ENCODE measurements at places on chromosomes 1 and 21.

DNA sequence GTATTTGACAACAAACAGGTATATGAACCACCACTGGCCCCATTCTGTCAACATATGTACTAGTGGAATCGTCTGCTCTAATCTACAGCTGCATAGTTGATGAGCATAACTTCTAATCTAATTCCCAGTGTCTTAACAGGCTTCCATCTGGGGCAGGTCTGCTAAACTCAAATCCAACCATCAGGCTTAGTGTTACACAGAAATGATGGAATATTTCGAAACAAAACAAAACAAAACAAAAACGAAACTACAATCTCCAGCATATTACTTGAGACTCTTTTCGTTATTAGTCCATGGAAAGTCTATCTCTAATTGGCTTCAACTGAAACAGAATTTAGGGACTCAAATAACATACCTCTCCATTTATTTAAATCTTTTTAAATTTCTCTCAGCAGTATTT, 37.6 kb downstream of the DIPK1A start:
- no peak for DNase-seq

DNA sequence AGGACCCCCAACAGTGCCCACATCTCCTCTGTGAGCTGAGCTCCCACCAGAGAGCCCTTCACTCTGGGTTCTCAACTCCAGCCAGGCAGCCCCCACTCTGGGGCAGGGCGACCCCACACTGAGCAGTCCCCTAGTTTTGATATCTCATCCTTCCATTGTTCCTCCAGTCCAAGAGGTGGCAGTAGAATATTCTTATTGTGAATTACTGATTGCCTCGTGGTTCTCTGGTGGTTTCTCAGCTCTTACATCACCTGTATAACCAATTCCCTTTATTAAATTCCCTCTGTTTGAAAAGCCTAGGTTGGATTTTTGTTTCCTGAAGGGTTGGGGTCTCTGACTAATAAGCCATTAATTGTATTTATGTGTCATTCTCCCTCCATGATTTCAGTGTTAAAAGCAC, 407.5 kb downstream of the SETD4 start:
- DNase-seq: no peak

DNA sequence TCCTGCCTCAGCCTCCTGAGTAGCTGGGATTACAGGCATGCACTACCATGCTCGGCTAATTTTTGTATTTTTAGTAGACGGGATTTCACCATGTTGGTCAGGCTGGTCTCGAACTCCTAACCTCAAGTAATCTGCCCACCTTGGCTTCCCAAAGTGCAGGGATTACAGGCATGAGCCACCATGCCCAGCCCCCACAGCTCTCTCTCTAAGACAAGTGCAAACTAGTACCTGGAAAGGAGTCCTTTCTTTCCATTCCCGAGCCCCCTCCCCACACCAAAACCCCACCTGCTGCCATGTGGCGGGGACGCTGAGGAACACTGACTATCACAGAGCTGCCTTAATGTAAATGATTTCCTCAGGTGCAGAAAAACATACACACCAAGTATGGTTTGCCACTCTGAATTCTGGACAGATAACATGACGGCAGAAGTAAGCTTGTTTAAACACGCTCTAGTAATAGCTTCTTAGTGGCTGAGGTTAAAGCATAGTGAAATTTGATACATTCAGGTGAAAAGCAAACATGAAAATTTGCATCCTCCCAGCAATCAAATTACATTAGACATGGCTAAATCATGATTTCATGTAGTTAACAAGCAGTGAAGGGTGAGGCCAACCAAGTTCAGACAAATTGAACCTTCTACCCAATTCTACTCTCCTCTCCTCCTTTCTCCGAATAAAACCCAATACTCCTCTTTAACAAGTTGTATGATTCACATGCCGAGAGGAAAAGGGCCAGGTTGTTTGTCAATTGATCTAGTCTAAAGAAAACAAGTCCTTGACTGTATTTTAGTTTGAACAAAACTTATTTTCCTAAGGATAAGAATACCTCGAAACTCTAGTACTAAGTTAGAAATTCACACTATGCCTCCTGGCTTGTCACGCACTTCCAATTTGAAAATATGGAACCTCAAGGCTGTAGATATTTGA, 19.8 kb downstream of the ERRFI1 start:
- no peak for DNase-seq

DNA sequence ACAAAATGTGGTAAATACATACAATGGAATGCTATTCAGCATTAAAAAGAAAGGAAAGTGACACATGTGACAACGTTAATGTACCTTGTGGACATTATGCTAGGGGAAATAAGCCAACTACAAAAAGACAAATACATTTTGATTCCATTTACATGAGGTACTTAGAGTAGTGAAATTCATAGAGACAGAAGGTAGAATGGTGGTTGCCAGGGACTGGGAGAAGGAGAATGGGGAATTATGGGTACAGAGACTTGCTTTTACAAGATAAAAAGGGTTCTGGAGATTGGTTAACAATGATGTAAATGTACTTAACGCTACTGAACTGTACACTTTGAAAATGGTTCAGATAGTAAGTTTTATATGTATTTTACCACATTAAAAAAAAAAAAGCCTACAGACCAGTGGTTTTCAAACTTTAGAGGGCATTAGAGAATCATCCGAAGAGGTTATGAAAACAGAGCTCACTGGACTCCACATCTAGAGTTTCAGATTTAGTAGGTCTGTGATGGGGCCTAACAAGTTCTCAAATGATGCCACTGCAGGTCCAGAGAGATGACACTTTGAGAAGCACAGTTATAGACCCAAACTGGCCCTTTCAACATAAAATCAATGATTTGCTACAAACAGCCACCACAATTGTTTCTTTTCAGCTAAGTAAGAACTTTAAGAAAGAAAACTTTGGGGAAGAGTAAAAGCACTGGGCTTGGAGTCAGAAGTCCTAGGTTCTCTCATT, 9.6 kb upstream of the ADCY10 start:
- DNase-seq: no peak

- DNase-seq: no peak
Observed at GRCh38 chr21:37415939-37416338, 49.4 kb downstream of the DYRK1A start.

- DNase-seq: no peak
Observed at GRCh38 chr1:19661721-19662228, 2.9 kb upstream of the HTR6 start.

DNA sequence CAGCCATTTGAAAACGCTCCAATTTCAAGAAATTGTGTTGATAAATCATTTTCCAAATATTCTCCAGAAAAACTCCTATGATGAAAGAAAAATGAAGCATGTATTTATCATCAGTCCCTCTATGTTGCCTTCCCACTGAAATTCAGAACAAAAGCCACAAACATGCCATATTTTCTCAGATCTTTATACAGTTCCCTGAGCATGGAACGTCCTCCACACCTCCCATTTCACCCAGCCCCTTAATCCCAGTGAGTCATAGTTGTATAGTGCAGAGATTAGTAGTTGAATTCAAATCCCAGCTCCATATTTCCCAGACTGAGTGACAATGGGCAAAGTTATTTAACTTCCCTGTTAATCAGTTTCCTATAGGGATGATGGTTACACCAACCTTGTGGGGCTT, 20.6 kb upstream of the NPL start:
- DNase-seq: no peak

DNA sequence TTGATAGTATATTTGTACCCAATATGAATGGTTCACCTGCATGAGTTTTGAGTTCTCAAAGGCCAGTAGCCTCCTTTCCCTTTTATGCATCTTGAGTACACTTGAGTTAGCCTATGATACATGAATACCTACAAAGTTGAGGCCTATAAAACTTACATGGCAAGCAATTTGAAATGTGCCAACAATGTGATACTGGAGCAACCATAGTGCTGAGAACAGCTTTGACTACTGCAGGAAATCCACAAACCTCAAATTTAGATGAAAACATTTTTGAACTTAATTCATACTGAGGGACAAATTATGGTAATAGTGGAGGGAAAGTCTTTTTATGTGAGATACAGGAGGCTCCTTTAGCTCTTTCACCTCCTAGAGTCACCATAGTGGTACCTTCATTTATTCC, 37.4 kb downstream of the LEPR start:
- no peak for DNase-seq

DNA sequence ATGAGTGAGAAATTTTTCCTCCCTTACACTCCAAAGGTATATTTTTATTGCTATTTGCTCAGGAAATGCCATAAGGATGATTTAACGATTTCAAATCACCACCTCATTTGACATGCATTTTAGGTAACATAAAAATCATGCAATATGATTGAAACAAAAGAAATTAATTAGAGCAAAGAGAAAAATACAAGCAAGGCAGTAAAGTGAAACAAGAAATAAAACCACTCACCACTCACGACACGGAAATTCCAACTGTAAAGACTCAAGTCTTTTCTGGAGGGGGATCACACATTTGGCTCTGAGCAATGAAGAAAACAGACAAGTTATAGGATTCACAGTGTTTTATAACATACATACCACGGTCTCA, 86.8 kb upstream of the ARHGAP29 start:
- no peak for DNase-seq

GRCh38 chr1:32464191-32464715, 619 bp upstream of the ZBTB8B start:
- DNase-seq: no peak

DNA sequence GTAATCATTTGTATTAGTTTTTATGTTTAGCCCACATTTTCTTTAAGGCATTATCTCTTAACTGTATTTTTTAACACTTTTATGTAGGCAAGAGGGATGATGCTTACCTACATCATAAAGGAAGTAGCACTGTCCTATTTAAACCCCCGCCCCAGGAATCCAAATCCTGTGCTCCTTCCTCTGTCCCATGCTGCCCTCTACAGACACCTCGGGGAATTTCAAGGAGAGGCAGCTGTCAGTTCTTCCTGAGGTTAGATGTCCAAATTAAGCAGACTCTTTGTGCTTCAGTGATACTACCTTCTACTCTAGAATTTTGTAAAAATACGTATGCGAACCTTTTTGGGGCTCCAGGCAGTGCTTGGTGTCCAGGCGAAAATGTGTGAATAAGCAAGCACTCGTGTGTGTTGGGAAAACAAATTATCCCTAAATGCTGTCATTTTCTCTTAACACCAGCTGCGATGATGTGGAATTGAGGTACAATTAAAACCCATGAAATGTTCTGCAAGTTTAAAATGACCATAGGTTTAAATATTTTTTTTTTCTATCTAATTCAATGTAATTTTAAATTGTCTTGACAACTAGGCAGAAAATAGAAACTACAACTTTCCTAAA, 19.2 kb downstream of the CRCT1 start:
- no peak for DNase-seq

GRCh38 chr21:37658817-37659458, 257.3 kb downstream of the KCNJ6 start:
- no peak for DNase-seq

DNA sequence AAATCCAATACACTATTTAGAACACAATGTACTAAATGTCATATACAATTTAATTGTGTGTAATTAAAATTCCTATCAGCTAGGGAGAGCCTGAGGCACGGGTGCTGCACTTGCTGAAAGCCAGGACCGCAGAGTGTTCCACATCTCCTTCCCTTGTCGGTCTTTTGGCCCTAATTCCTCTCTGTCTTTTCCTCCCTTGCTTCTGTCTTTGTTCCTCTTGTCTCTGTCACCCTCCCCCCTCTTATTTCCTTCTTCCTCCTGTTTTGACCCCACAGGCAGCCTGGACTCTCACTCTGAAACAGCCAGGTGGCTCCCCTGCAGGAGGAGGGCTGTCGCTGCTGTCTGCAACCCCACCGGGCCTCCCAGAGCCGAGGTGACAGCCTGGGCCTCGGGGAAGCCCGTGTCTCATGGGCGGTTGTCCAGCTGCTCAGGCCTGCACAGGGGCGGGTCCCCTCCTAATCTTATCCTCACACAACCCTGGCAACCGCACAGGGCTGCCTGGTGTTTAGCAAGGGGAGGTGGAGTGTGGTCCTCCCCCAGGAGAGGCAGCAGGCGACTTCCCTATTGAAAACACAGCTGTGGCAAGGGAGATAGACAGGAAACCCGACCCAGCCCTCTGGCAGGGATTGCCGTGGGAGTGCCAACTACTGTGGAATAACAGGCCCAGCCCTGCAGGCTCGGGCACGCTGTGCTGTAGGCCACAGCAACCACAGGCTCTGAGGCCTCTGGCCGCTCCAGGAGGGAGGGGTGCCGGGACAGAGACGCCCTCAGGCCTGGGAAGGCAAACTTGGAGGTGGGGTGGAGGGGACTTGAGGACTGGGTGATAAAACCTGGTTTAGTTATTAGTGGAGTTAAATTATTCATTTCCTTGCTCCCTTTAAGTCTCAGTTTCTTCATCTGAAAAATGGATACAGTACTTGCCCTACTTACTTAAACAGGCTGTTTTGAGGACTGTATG, 68.8 kb upstream of the WDR26 start:
- peak; percentile 41 for DNase-seq

GRCh38 chr21:34889320-34889675, 159.8 kb downstream of the RUNX1 start:
- no peak for DNase-seq

- DNase-seq: no peak
Observed at GRCh38 chr1:38815903-38816627, 43.5 kb downstream of the RRAGC start.

DNA sequence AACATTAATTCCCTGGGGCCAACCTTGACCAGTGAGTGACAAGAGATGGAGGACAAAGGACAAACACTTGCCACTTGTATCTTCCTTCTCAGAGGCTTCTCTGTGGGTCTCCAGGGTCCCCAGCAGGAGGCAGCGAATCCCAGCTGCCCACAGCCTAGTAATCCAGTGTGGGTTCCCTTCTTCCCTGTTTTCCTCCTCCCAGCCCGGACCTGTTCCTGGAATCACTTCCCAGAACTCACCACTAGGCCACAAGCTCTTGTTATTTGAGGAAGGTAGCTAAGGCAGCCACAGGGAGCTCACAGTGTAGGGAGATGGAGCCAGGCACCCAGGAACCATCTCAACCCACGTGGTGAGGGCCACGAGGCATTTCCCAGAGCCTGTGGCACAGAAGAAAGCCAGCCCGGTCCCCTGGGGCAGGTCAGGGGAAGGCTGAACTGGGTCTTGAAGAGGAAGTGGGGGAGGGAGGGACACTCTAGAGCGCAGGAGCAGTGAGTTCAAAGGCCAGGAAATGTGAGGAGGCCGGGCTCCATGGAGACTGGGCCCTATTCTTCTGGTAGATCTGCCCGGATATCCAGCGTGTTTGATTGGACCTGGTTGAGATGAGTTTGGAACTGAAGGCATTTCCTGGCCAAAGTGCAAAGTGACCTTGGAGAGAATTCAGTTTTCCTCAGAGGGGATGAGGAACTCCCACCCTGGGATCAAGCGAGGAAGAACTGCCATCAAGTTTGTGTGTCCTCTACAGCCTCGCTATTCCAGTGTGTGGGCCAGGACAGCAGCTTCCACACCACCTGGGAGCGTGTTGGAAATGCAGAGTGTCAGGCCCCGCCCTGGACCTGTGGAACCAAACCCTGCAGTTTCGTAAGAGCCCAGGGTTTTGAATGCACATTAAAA, 20.3 kb upstream of the C2CD2 start:
- DNase-seq: no peak

- no peak for DNase-seq
Observed at GRCh38 chr1:47684964-47685762, 247.3 kb downstream of the FOXD2 start.

GRCh38 chr1:200979574-200980451, 43.7 kb downstream of the KIF21B start:
- no peak for DNase-seq

GRCh38 chr1:12504601-12505000, 113.4 kb downstream of the DHRS3 start:
- no peak for DNase-seq

GRCh38 chr1:62727656-62728407, 39.6 kb upstream of the DOCK7 start:
- no peak for DNase-seq
